ENCODE measurements at places on chromosomes 2 and 18.

- no peak for DNase-seq
These were observed 60.2 kb downstream of the PDE1A start for GRCh38 chr2:182366628-182367027.

DNA sequence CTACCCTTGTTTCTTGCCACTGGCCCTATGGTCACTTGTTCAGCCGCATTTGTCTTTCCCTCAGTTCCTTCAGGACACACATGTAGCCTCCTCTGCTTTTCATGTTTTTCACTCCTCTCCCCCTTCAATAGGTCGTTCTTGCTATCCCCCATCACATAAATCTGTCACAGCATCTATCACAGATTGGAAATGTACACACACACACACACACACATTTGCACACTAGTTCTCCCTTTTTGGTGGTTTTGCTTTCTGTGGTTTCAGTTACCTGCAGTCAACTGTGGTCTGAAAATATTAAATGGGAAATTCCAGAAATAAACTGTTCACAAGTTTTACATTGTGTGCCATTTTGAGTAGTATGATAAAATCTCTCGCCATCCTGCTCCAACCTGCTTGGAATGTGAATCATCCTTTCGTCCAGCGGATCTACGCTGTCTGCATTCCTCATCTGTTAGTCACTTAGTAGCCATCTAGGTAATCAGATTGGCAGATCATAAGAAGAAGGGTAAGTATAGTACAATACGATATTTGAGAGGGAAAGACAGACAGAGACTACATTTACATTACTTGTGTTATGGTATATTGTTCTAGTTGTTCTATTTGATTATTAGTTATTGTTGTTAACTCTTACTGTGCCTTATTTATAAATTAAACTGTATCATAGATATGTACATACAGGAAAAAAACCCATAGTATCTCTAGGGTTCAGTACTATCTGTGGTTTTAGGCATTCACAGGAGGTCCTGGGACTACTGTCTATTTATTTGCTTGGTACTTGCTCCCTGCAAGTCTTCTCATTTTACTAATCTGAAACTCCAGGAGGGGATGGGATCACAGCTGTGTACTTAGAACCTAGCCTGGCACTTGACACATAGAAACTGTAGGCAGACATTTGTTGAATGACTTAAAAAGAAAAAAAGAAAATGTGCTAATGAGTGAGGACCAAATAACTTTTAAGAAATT, 86.1 kb upstream of the PNPT1 start:
- peak; percentile 94 for DNase-seq

DNA sequence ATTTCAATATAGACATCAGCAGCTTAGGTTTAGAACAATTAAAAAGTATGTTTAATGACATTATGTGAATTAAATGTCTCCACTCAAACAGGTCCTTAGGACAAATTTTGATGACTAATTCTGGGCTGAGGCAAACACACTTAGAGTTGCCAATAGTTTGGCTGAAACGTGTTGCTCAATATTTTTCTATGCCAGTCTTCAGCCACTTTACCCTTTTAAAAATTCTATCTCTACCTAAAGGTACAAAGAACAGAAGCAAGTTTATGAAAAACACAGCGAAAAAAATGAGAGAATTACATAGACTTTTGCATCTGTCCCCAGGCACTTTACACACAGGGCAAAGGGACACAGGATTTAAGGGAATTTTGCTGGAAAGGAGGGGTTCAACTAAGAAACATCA, 4.5 kb downstream of the IDH1 start:
- DNase-seq: no peak

DNA sequence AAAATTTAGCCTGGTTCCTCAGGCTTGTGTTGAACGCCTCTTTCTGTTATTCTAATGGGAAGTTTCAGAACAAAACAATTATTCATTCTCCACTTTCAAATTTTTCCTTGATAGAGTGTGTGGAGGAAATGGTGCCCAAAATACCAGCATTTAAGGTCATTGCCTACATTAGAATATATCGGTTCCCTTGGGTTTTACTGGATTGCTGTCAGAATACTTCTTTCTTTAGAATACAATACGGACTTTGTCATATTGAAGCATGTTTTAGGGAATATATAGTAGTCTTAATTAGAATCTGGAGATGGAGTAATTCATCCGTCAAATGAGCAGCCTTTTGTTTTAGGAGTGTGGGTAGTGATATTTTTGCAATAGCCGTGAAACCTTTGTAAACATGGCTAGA, 13.3 kb downstream of the LIMS1 start:
- no peak for DNase-seq

GRCh38 chr2:219434718-219435525, at the start of gene SPEG:
Gene SPEG, plus strand, starts transcription at chr2:219434843. Its CDS starts 135 bp downstream, at chr2:219434978.
- DNase-seq: no peak

- DNase-seq: no peak
These were observed 344.0 kb upstream of the VWC2L start for GRCh38 chr2:214066862-214067261.

GRCh38 chr2:17877811-17878280, 621 bp upstream of the KCNS3 start:
- no peak for DNase-seq

DNA sequence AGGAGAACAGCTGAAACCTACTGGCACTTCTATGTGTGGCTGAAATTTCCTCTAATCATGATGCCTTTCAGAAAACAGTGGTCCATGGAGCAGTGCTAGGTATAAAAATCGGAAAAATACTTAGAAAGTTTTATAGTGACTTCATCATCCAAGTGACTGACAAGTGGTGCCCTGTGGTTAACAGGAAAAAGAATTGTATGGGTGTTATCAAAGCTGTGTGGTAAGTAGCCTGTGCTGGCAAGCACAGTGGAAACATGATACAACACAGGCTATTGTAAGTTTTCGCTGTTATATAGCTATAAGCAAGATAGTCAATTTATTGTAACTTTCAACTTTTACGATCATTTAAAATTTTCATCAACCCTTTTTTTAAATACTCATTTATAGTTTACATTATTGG, 1599.7 kb upstream of the ZEB2 start:
- no peak for DNase-seq

DNA sequence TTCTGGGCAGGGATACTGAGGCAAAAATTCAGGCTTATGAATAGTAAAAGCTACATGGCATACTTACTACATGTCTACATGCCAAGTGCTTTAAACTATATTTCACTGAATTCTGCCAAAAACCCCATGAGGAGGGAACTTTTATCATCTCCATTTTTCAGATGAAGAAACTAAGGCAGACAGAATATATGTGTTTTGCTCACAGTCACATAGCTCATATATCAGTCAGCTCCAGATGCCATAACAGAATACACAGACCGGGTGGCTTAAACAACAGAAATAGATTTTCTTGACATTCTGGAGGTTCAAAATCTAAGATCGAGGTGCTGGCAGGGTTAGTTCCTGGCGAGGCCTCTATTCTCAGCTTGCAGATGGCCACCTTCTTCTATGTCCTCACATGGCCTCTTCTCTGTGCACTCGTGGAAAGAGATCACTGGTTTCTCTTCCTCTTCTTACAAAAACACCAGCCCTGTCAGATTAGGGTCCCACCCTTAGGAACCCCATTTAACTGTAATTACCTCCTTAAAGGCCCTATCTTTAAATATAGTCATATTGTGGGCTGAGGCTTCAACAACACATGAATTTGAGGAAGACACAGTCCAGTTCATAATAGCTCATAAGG, 27.1 kb upstream of the CREB1 start:
- DNase-seq: no peak

GRCh38 chr2:144041612-144042011, 478.3 kb downstream of the ZEB2 start:
- no peak for DNase-seq

GRCh38 chr2:237500681-237501424, 13.8 kb downstream of the MLPH start:
- peak; percentile 98 for DNase-seq

DNA sequence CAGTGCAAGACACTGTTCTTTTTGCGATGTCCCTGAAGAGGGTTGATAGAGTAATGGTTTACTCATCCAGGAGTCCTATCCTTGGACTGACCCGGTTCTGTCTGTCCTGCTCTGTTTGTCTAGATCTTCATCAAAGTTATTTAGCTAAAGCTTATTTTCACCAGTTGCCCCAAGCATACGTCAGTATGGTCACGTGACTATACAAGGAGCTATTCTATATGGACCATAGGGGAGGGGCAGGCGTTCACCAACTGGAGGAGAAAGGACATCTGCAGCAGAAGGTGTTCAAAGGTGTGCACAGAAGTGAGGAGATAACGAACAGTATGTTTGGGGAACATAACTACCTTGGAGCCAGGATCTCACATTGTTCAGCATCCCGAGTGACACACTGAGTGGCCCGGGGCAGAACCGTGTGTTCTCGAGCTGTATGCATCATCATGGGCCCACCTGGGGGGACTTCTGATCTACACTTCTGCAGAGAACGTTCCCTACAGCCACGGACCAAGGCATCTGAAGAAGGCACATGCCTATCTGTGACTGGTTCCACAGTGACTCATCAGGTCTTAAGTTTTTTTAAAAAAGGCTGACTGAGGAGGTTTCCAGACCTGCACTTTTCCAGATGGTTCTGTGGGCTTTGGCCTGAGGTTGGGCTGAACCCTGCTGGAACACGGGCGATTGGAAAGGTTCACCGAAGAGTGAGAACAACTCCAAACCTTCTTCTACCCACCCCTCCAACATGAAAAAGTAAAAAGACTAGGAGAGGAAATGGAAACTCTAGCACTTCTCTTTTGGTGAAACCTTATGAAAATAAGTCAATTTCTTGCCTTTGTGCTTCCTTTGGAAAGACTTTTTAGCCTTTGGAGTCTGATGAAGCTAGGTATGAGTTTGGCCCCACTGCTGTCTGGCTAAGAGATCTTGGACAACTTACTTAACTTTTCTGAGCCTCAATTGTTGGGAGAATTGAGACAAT, 68.6 kb upstream of the YWHAQ start:
- peak; percentile 71 for DNase-seq

DNA sequence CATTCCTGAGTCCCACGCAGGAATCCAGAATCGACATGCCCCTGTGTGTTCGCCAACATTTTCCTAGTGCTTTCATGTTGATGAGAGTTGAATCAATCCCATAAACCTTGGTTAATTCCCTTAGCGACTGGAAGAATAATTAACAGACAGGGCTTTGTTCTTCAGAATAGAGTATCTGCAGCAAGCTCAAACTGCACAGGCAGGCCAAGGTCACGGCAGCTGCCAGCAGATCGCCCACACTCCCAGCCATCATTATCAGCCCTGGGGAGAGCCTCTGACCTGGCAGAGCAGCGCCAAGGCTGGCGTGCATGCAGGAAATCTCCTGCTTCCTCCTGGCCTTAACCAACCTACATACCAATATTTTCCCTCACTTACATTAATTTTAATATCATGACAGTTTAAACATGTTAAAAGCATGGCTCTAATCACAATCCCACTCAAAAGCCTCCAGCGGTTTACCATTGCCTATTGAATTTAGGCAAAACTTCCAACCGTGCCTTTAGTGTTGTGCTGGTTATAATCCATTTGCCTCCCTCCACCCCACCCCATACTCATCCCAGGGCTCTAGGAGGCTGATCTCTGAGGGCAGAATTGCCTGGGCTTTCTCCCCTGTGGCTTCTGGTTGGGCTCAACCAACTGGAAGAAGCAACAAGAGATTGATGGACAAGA, 46.8 kb upstream of the NCK2 start:
- no peak for DNase-seq

DNA sequence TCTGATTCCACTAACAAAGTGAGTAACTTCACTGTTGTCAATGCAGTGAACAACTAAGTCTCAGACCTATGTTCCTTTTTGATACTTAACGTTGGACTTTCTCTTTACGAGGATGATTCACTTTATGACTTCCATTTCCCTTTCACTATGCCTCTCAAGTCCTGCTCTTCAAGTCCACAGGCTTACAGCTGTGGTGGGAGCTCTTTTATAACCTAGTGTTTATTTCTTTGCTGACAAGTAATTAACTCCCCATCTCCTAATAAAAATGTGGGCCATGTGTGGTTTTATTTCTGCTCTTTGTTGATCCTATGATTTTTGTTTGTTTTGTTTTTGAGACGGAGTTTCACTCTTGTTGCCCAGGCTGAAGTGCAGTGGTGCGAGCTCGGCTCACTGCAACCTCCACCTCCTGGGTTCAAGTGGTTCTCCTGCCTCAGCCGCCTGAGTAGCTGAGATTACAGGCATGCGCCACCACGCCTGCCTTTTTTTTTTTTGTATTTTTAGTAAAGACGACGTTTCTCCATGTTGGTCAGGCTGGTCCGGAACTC, 142.1 kb downstream of the USP34 start:
- no peak for DNase-seq

DNA sequence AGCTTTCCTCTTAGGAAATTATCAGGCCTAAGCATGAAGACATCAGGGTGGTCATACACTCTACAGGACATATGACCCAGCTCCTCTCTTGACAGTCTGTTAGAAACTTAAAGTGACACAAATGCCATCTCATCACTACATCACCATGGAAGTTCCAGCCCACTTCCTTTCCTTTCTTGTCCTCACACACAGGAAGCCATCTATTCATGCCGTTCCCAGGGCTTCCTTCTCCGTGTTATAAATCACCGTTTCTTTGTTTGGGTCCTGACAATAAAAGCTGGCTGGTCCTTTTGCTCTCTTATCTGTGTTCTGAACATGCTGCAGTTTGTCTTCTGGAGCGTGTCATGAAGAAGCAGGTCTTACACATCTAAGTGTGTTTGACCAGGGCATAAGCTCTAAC, 692.1 kb upstream of the CELF4 start:
- DNase-seq: no peak

DNA sequence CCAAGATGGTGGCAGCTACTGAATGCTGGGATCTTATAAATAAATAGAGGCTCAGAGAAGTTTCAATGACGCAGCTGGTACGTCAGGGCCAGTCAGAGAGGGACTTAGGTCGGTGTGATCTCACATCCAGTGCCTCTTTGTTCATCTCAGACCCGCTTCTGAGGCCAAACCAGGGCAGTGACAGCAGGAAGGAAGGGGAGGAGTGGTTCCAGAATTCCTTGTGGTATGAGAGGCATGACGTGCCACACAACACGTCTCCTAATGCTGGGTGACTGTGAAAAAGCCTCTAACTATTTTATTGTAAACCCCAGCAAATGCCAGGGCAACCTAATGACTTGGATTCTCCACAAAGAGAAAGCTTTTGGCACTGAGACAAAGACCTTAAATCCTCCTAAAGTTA, 423.3 kb downstream of the LPIN1 start:
- no peak for DNase-seq
